ENCODE measurements at places on chromosomes 2 and 18.
A peak's percentile ranks its signal among the peaks of the same experiment; 100 is the strongest.

- no peak for DNase-seq
Measured at GRCh38 chr18:6960656-6961055, 156.9 kb downstream of the LAMA1 start.

- DNase-seq = no peak
Measured at GRCh38 chr2:10960606-10961489, 49.1 kb downstream of the KCNF1 start.

GRCh38 chr2:61898810-61899209, 6.7 kb upstream of the COMMD1 start:
- peak; percentile 53 for DNase-seq

- DNase-seq = peak; percentile 72
Measured at GRCh38 chr2:218981390-218981880, 3.5 kb downstream of the FEV start.

DNA sequence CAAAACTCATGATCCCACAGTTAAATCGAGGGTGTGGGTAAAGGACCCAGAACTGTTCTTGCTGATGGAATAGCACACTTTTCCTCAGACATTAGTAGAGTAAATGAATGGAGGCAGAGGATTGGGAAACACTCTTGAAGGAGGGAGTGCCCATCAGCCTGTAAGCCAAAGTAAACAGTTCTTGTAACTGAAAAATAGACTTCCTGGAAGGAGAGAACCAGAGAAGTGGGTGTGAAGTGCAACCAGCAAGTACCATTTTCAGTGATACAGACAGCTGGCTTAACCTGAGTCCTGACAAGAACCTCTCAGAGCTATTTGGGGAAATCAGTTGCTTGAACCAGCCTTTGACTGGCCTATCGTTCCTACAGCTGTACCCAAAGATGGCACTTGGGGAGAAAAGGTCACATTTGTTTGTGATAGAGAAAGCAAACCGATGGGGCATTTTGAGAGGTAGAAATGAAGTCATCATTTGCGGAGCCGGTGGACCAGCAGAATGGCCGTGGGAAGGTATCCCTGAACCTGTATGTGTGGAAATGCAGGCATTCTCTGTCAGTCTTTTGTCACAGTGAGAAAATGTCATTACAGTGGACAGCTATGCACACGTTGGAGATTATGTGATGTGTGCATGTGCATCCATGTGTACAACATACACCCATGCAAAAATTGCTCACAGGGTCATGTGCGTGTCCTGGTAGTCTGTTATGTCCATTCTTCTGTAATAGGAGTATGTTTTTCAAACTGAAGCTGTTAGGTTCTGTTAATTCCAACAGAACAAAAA, 17.8 kb downstream of the CRIM1 start:
- DNase-seq = no peak

DNA sequence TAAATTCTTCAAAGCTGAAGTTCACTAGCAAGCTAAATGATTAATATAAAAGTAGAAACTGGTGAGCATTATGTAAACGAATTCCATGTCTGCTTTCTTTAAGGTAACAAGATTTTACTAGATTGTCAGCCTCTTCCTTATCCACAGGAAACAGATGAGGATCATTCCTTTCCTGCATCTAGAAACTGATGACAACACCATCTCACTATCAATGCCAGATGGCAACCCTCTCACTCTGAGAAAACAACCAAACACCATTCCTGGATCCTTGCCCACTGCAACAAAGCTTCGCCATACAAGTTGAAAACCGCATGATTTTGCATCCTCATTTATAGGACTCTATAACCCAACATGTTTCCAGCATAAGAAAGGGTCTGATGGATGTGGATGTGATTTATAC, 122.9 kb downstream of the ZNF521 start:
- DNase-seq = peak; percentile 84

DNA sequence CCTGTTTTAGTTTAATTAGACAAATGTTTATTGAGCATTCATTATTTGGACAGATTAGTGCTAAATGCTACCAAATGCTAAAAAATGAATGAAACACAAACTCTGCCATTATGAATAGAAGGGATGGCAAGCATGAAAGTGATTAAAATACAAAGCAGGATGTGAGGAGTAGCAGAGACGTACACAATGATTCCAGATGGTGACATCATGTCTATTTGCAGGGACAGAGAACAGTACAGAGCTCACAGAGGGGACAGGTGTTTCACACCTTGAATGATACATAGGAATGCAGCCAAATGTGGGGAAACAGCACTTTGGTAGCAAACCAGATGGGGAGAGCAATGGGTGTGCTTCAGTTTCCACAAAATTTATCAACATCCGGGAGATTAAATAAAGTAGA, 76.3 kb downstream of the CD226 start:
- peak; percentile 18 for DNase-seq

DNA sequence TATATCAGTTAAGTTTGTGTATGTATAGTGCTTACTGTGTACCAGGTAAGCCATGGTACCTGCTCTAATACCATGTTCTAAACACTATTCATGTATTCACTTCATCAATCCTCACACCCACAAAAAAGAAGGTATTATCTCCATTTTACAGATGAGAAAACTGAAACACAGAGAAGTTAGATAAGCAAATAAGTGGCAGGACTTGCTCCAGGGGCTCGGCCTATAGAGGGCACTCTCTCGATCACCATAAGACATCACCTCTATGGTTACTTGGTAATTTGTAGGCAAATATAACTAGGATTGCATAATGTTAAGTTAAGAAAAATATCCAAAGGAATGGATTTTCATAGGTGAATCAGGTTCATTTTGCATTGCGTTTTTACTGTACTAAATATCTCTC, 118.1 kb upstream of the FN1 start:
- DNase-seq = no peak

DNA sequence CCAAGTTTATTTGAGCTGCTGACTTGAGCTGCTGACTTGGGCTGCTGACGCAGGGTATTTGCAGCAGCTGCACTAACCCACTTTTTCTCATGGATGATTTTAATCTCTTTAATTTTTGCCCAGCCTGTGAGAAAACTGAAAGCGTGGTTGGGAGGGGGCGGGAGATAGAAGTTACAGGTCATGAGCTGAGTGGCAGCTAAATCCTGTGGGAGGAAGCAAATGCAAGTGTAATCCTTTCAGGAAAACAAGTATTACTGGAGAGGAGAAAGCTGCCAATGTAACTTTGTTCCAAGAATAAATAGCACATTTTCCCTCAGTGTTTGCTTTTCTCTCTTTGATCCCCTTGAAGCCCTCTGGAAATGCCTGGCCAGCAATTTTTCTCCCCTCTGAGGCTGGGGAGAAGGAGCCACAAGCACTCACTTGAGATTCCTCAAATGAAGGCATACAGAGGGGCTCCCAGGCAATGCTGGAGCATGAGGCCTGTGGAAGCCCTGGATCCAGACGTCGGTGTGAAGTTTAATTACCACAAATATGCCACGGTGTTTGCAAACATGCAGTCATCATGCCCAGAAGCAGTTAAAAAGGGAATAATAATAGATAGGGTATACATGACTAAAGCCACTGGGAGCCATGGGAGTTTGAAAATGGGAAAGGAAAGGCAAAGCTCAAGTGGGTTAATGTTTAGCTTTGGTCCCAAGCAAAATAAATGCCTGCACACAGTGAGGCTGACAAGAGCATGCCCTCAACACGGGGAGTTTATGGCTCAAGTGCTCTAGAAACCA, 10.4 kb upstream of the EVA1A start:
- peak; percentile 80 for DNase-seq

DNA sequence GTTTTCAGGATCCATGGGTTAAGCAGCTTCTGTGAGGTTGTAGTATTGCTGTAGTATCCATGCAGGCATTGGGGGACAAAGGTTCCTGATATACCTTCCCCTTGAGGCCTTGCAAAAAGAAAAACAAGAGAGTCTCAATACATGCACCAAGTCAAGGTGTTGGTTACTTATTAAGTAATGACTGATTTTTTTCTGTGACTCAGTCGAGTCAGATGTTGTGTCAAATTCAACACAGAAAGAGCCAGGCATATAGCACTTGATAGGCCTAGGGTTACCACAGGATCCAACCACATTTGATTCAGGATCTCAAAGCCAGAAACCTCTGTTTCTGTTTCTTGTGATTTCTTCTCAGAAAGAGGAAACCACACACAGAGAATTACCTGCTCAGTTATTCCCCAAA, 24.9 kb upstream of the CD8A start:
- DNase-seq = no peak

DNA sequence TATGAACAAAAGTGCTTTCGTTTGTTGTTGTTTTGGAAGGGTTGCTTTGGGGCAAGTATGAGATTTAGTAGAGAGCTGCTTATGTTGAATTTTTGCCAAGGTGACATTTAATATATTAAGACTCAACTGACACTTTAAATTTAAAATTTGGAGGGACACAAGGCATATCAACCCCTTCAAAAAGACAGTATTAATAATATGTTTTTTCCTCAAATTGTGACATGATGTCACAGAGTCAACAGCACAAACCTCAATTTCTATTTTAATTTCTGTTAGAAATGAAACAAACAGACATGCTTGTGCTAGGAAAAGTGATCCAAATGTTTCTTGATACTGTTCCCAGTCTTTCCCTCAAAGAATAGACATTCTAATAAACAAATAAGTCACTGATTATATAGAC, 218.9 kb downstream of the CYRIA start:
- no peak for DNase-seq

DNA sequence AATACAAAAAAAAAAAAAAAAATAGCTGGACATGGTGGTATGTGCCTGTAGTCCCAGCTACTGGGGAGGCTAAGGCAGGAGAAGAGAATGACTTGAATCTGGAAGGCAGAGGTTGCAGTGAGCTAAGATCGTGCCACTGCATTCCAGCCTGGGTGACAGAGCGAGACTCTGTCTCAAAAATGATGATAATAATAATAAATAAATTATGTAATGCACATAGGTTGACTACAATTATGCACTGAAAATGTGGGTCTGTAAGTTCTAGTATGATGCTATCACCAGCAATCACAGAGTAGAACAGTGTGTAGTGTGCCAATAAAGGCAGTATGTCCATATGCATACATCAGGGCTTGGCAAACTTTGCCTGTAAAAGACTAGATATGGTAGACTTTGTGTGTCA, 55.6 kb upstream of the MYCN start:
- DNase-seq = no peak

DNA sequence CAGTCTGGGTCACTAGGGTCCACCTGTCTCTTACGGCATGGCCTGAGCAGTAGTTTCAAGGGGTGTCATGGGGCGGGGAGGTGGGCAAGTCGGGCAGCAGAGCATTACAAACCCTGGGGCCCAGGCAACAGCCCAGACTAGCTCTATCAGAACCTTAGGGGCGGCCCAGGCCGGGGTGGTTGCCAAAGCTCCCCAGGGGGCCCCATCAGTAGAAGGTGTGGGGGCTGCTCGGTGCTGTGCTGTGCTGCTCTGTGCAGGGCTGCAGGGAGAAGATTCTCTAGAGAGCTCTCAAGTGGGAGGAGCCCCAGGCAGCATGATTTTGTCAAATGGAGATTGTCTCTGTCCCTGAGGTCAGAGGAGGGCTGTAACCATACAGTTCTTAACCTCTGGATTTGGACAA, 36.4 kb upstream of the SLC14A1 start:
- no peak for DNase-seq

DNA sequence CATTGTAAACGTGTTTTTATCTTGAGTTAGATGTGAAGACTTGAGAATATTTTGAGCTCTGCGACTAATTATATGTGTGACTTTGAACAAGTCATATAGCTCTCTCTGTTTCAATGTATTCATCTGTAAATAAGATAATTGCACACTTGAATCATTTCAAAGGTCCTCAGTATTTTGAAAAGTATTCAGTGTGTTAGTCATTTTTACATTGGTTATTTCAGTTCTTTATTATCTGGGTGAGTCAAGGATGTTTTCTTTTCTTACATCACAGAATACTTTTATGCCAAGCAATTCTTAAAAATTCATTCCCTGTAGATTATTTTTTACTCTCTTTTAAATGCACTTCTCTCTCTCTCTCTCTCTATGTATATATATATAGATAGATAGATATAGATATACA, 1098.0 kb upstream of the ZEB2 start:
- DNase-seq = no peak

DNA sequence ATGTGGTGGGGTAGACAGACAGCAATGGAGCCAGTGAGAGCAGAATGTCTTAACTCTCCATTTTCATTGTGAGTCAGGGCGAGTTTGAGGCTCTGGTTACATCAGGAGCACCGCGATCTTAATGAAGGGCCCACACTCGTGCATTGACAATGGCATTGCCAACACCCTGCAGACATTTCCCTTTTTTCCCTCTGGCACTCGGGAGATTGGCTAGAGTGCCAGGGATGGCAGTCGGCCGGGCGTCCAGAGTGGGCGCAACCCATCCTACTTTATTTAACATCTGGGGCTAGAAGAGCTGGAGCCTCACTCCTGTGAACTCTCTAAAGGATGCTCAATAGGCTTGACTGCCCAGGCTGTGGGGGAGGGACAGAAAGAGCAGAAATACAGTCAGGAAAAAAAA, 9.7 kb downstream of the PROKR1 start:
- no peak for DNase-seq

DNA sequence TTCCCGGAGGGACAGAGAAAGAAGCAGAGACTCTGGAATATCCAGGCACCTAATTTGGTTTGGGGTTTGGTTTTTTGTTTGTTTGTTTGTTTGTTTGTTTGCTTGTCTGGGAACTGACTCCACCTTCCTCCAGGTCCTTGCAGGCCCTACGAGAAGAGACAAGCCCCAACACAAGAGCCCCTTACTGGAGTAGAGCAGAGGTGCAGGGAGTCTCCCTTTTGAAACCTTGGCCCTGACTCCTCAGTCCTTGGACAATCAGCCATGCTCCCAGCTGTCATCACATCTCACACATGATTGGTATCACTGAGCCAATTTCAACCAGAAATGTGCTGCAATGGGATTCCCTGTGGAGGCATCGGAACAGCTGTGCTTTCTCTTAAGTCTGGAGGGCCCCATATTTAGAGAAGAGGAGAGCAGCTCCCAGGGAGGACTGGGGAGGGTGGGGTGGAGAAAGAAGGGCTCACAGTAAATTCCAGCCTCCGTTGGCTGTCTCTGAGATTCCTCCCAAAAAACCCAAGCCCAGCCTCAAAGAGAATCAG, 279.9 kb upstream of the NCKAP5 start:
- DNase-seq = peak; percentile 20

DNA sequence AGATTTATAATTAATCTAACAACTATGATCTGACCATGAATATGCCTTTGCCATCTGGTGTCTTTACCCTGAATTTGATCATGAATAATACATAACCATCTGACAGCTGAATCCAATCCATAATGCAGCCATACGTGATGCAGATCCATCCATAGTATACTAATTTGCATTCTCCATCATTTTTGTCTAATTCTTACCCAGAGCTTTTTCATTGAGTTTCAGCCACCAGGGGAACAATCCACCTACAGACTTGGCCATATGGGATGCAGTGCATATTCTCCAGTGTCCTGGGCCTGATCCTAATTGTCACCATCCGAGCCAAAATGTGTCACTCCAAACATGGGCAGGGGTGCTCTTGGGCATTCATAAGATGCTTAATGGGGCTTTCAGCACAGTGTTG, 227.2 kb upstream of the CRIM1 start:
- no peak for DNase-seq
